SK-N-MC (cell line): ENCODE measurements at places on chromosomes 1 and 21.

DNA sequence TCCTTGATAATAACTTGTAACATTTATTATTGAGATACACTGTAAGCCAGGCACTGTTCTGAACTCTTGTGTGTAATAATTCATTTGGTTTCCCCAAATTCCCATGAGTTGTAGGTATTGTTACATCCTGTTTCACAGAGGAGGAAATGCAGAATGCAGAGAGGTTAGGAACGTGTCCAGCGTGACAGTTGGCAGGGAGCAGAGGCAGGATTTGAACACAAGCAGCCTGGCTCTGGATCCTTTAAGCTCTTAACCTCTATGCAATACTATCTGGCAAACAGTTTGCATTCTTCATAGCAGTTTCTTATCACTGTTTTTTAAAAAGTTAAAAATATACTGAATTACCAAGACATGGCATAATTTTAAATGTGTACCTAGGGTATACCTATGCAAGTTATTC, 30.5 kb downstream of the EEIG2 start:
- no peak for DNase-seq

DNA sequence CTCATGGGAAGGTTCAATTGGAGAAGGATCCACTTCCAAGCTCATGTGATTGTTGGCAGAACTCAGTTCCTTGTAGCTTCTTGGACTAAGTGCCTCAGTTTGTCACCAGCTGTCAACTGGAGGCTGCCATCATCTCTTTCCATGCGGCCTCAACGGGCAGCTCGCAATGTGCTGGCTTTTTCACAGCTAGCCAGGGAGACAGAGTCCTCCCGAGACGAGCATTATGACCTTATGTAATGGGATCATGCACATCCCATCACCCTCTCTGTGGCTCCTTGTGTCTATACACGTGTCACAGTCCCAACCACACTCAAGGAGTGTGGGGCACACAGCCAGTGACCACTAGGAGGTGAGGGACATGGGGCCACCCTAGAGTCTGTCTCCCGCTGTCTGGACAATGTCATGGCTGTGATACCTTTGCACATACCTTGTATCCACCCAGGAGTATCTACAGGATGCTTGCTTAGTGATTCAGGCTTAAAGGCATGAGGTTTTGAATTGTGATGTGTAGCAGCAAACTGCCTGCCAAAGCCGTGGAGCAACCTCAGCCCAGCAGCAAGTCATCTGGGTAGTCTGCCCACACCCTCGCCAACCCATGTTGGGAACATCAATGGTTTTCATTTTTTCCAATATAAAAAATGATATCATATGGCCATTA, 3.9 kb upstream of the KRTAP10-6 start:
- no peak for DNase-seq

GRCh38 chr1:37537378-37537777, 16.7 kb downstream of the SNIP1 start:
- no peak for DNase-seq

DNA sequence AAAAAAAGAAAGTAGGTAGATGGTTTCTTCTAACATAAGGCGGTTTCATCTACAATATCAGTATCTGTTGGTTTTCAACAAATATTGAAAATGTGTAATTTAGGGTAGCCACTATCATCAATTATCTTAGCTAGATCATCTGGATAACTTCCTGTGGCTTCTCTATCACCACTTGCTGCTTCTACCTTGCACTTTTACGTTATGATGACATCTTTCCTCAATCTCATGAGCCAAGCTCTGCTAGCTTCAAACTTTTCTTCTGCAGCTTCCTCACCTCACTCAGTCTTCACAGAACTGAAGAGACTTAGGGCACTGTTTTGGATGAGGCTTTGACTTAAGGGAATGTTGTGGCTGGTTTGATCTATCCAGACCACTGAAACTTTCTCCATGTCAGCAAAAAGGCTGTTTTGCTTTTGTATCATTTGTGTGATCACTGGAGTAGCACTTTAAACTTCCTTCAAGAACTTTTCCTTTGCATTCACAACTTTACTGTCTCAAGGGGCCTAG, 144.9 kb upstream of the HP1BP3 start:
- no peak for DNase-seq

GRCh38 chr1:8211883-8212579, 105.9 kb upstream of the SLC45A1 start:
- DNase-seq = no peak

GRCh38 chr1:202255343-202255742, 61.7 kb downstream of the LGR6 start:
- no peak for DNase-seq

DNA sequence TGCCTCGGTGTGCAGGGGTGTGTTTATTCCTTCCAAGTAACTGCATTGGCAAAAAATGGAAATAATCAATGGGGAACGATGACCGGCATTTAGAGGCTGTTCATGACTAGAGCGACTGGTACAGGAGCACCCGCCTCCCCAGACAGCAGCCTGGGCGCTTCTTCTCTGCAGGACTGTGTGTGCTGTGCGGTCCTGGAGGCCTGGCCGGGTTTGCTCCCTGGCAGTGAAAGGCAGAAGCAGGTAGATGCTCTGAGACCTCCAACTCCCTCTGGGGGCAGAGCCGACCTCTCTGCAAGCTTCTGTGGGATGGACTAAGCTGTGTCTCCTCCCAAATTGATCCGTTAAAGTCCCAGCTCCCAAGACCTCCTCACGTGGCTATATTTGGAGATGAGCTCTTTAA, 59.2 kb upstream of the ACTRT2 start:
- DNase-seq = no peak

- no peak for DNase-seq
Measured at GRCh38 chr21:43020771-43021170, 46.4 kb downstream of the PKNOX1 start.

DNA sequence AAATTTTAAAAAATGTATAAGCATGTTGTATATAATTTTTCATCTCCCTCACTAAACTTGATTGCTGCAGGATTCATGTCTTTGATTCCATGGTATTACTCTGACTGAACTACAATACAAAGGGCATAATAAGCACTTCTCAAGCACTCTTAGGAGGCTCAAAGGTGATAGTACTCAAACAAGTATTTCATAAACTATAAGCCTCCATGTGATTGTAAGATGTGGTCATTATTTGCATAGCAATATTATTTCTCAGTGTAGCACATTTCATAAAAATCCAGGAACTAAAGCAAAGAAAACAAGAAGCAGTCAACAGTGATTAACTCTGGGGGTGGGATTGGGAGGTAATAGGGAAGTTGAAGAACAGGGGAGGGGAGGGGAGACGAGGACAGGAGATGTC, 106.2 kb upstream of the DPT start:
- no peak for DNase-seq

DNA sequence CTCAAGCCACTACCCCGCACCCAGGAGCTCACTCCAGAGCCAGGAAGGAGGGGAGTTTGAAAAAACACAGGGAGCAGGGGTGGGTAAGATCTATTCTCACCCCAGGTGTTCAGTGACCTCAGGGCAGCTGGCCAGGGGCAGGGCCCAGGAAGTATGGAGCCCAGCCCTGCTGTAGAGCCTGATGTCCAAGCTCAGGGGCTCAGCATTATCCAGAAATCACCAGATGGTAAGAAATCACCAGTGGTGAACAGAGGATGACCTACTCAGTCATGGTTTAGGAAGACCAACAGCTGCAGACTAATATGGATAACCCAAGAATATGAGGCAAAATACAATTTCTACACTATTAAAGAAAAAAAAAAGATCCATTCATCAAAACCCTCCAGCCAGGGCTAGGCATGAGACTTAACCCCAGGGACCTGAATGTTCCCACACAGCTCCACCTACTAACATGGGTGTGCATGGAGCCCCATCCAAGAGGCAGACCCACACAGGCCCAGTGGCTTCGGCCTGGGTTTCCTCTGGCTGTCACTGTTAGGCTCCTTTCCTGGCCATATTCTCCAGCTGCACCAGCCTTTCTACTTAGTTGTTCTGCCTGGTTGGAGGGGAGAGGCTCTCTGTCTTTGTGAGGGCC, 67.6 kb downstream of the KCNN3 start:
- DNase-seq = no peak

DNA sequence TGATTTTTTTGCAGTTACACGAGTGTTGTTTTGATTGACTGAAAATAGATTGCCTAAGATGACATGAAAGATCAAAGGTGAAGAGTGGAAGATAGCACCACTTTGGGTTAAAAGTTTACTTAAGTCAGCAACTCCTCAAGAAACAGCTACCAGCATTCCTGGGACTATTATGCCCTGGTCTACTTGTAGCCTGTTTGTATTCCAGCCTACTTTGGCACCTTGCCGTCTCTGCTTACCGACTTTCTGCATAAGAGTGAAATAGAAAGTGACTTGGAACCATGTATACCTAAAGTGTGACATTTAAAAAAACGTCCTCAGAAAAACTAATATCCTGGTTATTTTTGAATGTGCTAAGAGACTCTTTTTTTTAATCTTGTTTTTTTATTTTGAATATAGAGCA, 631.5 kb upstream of the PTBP2 start:
- DNase-seq = no peak

DNA sequence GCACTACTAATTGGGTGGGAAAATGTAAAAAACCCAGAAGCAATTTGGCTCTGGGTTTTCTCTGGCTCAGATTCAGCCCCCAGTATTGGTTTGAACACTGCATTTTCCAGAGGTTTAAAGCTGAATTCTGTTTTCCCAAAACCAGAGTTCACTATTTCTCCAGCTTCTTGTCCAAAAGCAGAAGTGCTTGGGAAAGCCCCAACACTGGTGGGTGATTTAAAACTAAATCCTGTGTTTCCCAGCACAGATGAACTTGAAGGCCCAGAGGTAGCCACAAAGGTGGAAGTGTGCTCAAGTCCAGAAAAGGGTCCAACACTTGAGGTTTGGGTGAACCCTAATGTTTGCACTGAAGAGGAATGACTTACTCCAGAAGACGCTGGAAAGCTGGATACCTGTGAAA, 678 bp downstream of the MCM3AP start:
- DNase-seq = no peak

GRCh38 chr1:87292684-87293493, 35.8 kb upstream of the LMO4 start:
- DNase-seq = peak; percentile 70

DNA sequence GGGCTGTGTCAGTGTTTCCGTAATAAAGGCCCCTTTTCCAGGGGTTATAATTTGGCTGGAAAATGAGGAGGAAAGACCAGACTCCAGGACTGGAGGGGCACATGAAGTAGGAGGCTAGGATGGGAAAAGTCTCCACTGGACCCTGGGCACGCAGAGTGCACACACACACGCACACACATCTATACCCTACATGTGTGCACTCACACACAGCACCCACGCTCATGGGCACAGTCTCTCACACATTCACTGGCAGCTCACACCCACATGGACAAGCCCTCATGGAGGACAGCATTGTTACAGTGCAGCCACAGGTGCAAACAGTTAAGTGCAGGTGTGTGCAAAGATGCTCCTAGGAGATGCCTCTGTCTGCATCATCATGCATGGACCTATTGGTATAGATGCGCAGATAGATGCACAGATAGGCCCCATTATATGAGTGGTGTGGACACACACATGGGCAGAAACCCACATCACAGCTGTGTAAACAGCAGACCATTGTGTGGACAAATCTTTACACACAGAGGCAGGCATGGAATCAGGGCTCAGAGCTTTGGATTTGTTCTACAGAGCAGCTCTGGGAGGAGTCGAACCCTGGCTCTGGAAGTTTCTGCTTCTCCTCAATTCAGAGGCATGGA, 9.1 kb upstream of the RUNX3 start:
- no peak for DNase-seq

GRCh38 chr1:25695771-25696311, 79.2 kb downstream of the MAN1C1 start:
- no peak for DNase-seq

- DNase-seq = no peak
Measured at GRCh38 chr1:28956038-28956464, 41.7 kb downstream of the EPB41 start.

- no peak for DNase-seq
Measured at GRCh38 chr21:21612466-21612865, 614.3 kb downstream of the NCAM2 start.

- no peak for DNase-seq
Measured at GRCh38 chr1:246724731-246725095, 504 bp downstream of the SCCPDH start.

DNA sequence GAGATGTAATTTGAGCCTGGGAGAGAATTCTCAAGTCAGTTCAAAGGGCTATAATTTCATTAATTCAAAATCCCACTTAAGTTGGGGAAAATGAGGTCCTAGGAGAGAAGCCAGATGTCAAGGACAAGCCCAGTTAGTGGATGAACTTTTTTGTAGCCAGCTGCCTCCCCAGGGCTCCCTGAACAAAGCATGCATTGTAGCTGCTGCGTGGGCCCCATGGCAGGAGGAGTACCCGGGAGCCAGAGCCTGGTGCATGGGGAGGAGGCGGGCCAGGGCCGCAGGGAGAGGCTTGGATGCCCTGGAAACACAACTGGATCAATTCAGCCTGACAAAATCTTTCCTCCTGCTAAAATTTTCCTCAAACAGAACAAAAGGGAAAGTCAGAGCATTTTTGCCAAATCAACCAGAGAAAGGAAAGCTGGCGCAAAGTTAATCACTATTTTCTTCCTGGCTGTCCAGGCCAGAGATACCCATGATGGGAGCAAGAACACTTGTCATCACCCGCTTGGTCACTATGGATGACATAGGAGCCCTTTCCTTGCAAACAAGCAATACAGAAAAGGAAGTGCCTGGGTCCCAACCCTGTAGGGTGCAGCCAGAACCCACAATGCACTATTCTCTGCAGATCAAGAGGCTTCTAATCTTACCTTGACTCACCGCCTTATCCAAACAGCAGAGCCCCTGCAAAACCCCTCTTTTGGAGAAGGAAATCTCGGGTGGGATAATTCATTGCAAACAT, 248.1 kb upstream of the RAB4A start:
- DNase-seq = no peak

GRCh38 chr1:31479811-31480210, 66.8 kb downstream of the SERINC2 start:
- no peak for DNase-seq

GRCh38 chr1:32500387-32501209, 35.7 kb downstream of the ZBTB8B start:
- DNase-seq = no peak

GRCh38 chr1:181044449-181044966, 10.7 kb downstream of the MR1 start:
- DNase-seq = no peak

- DNase-seq = no peak
Measured at GRCh38 chr1:14880456-14881316, 272.9 kb upstream of the TMEM51 start.

GRCh38 chr1:63982201-63982600, 208.4 kb downstream of the ROR1 start:
- DNase-seq = no peak

GRCh38 chr1:160548183-160548582, 25.1 kb upstream of the SLAMF6 start:
- DNase-seq = no peak

DNA sequence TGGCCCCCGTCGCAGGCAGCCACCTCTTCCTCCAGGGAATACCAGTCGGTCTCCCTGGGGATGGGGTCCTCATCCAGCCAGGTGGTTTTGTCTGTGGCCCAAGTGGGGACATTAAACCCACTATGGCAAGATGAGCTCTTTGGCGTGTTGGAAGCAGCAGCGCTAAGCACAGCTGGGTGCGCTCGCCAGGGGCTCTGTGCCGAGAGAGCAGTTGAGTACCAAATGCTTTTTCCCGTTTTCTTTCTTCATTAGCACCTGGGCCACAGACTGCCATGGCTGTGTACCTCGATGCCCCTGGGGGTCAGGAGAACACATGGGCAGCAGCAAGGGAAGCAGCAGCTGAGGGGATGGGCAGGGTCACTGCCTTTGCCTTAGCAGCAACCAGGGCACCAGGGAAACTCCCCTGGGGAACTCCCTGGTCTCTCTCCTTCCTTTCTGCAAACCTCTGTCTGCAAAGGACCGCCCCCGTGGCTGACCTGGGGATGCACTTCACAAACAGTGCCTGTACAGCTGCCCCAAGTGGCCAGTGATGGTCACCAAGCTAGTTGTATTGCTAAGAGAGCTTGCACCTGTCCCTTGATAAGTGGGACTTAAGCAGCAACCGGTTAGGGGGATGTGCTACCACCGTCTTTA, 31.1 kb downstream of the EDARADD start:
- DNase-seq = no peak
